Activated T-helper 2 cell treated with anti-CD3 and anti-CD28 coated beads, Interferon-gamma antibody, Interleukin-2, Interleukin-4, amounts not matched to agents 10 μg/mL and 5 μg/mL and 100 μg/mL, durations not matched to agents 14 hours and 24 hours and 36 hours (primary cell): ENCODE measurements at places on chromosomes 5 and 9. TPM values are rescaled to one million over a fixed set of nuclear protein-coding genes. Genes with fewer than 3 reads are reported as not detected.

- no peak overlapping the region for H3K4me3 ChIP-seq
- no peak for DNase-seq
- no peaks in the 10 kb centered on the region for H3K27me3 ChIP-seq
- no peaks in the 10 kb centered on the region for H3K36me3 ChIP-seq
- H3K4me1 ChIP-seq: no peaks in the 10 kb centered on the region
These were observed 454.5 kb upstream of the ZNF608 start for GRCh38 chr5:125200866-125201373.

Gene FBXW11
- 47.3 and 51.4 TPM in 2 replicates for total RNA-seq

DNA sequence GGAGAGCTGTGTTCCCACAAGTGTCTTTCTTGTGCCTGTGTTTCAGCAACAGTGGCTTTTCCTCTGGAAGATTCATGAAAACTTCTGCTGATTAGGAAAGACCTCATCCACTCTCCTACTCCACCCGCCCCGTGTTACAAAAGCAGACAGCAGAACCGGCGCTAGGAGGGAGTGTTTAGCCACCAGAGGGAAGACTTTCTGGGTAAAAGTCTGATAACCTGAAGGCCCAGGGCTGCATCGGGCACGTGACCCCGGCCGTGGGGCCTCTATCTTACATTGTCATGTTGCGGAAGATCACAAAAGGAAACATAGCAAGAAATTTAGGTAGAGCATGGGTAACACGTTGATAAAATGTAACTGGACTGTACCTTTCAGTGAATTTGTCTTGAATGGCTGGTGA is 32.0 kb upstream of the DMRT2 start:
- peaks cover 28% of the 10 kb centered on the region for H3K27me3 ChIP-seq
- H3K4me1 ChIP-seq: no peaks in the 10 kb centered on the region
- no peak for DNase-seq
- no peaks in the 10 kb centered on the region for H3K36me3 ChIP-seq
- H3K4me3 ChIP-seq: no peak overlapping the region

DNA sequence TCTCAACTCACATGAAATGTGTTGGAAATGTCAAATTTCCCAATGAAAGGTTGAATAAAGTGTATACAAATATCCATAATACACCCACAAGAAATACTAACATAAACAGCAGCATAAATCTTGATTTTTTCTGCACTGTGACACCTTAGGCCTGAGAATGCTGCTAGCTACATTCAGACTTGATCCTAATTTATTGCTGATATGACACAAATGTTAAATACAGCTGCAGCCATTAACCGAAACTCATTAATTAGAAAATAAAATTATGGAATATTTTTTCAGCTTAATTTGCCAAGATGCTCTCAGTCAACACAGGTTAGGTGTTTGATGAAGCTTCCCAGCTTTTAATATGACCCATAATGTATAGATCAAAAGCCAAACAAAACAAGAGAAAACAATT is 914.3 kb upstream of the C9orf72 start:
- no peaks in the 10 kb centered on the region for H3K36me3 ChIP-seq
- H3K4me1 ChIP-seq: no peaks in the 10 kb centered on the region
- no peak for DNase-seq
- H3K4me3 ChIP-seq: no peak overlapping the region

- H3K36me3 ChIP-seq: no peaks in the 10 kb centered on the region
- no peak overlapping the region for H3K27ac ChIP-seq
- H3K27me3 ChIP-seq: no peaks in the 10 kb centered on the region
- no peak overlapping the region for H3K4me3 ChIP-seq
These were observed 90.8 kb downstream of the CAAP1 start for GRCh38 chr9:26801772-26802171.
